ENCODE measurements at places on chromosomes 6 and 20.

DNA sequence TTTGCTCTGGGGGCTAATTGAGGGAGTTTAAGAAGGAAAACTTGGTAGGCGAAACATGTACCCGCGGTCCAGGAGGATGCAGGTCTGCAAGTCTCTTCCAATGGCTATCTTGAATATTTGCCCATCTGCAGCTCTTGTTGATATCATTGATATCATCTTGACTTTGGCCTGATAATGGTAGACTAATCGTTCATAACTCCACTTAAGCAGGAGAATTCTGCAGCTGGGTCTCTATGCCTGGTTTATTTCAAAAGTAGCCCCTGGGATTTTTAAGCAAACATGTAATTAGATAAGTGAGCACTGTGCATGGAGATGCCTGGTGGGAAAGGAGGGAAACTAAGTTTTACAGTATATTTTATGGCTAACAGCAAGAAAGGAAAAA is 52.7 kb downstream of the ADGB start:
- DNase-seq = no peak

DNA sequence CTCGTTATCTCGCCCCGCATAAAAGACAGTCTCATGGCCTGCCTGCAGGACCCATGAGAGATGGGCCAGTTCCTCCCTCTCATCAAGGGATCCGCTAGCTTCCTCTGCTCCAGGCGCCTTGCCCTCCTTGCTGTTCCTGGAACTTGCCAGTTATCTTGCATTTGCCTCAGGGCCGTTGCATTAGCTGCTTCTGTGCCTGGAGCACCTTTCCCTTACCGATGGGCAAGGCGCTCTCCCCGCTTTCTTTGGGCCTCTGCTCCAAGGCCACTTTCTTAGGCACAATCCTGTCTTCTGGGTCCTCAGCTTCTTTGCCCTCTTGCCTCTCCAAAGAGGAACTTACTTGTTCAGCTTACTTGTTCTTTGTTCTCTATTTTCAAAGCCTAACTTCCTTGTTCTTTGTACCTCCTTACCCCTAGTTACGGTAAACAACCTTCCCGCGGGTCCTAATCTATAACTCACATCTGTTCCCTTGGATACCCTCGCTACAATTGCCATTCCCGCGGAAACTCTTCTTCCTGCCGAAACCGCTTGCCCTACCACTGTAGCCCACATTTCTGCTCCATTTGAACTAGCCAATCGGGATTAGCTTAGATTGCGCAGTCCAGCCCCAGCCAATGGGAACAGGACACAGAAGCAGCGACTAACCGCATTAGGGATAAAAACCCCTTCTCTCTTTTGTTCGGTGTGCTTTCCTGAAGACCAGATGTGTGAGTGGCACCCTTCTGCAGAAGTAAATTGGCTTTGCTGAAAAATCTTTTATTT is 887 bp upstream of the NSFL1C start:
- peak; percentile 40 for DNase-seq

- no peak for DNase-seq
These were observed 244.9 kb downstream of the PLCB1 start for GRCh38 chr20:8376940-8377339.

- DNase-seq = no peak
These were observed 10.9 kb upstream of the VSTM2L start for GRCh38 chr20:37892001-37892400.

DNA sequence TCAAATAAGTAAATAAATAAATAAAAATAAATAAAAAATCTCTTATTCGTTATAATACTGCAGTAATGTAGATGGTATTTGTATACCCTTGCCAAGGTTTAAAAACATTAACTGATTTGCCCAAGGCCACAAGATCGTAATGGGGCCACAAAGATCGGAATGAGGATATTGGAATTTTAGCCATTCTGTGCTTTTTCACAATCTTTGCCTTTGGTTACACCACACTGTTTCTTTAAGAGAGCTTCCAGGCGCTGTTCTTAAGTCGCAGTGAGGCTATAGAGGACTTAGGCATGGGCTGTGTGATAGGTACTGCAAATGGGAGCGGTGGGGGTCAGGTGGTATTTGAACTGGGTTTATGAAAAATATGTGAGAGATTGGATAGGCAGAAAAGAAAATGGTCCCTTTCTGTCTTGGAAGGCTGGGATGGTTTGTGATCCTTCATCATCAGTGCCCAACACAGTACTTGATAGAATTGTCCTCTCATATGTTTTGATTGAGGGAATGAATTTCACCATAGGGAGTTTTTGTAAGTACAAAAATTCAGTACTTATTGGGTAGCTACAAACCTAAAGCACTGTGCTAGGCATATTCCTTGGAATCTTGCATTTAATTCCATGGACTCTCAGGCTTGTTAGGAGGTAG is 1.4 kb downstream of the NUS1 start:
- DNase-seq = no peak

Data from breast epithelium (tissue), 4 donors.